ENCODE measurements at places on chromosomes 6 and 20.

DNA sequence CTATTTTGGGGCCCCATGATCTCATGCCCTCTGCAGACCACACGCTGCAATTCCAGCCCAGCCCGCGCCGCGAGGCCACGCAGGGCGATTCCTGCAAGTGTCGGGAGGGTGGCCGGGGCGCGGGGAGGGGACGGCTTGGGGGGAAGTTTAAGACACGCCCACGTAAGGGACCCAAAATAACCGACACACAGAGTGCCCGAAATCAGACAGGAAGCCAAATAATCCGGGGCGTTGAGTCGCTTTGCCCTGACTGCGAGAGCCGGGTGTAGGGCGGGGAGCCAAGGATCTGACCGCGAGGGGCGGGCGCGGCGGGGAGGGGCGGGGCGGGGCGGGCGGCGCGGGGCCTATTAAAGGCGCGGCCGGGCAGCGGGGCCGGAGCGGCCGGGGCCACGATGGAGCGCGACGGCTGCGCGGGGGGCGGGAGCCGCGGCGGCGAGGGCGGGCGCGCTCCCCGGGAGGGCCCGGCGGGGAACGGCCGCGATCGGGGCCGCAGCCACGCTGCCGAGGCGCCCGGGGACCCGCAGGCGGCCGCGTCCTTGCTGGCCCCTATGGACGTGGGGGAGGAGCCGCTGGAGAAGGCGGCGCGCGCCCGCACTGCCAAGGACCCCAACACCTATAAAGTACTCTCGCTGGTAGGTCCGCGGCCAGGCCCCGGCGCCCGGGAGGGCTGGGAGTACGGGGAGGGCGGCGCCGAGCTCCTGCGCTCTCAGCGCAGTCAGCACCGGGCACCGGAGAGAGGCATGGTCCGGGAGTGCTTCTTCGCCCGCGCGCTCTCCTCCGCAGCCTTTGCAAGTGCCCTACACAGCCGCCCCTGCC, at the start of gene ENPP1:
Gene ENPP1 (plus strand): TSS at position 377 of the 816 bp plus-strand sequence. CDS start 16 bp downstream, at position 393.
- peak; percentile 61 for DNase-seq

GRCh38 chr6:80789912-80790570, 683.6 kb downstream of the BCKDHB start:
- DNase-seq = no peak

DNA sequence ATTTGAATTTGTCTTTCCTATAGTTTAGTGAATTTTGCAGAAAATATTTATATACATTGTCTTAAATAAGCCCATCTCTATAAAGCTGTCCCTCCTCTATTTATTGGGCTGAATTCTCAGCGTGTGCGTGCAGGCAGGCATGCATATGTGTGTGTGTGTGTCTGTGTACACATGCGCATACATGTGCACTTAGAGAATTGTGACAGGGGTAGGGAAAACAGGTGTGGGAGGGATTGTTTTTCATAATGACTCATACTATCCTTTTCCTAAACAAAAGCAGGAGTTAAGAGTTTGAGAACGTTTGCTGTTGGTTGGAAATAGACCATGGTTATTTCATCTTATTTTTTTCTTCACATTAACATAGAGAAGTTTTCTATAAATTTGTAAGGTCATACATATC, 43.4 kb upstream of the FABP7 start:
- DNase-seq = no peak

DNA sequence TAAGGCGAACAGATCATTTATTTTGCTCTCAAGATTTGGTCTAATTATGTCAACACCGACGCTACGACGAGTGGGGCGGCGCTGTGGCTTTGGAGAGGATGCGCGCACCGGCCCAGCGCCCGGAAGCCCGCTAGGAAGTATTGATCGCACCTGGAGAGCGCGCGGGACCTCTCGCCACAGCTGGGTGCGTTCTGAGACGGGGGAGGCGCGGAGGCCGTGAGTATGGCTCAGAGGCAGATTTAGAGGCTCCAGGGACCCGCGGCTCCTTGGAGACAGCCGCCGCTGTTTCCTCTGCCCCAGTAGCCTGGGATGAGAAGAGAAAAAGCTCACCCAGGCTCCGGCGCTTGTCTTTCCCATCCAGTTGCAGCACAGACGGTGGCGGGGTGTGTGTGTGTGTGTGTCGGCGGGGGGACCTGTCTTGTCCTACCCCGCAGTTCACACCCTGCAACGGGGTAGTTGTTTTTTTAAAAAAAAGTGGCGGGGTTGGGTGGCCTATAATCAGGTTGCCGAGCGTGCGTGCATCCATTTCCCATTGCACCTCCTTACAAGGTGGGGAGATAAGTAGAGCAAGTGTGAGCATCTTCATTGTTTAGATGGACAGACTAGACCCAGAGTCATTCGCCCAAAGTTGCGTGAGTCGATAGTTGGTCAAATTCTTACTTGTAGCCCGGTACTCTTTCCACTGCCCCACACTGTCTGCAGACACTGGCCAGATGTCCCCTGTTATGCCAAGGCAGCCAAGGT, 11.2 kb downstream of the TFAP2D start:
- no peak for DNase-seq

GRCh38 chr20:56469077-56469449, 636 bp downstream of the RTF2 start:
- no peak for DNase-seq

- no peak for DNase-seq
Observed at GRCh38 chr6:78093906-78094305, 441.1 kb downstream of the MEI4 start.

DNA sequence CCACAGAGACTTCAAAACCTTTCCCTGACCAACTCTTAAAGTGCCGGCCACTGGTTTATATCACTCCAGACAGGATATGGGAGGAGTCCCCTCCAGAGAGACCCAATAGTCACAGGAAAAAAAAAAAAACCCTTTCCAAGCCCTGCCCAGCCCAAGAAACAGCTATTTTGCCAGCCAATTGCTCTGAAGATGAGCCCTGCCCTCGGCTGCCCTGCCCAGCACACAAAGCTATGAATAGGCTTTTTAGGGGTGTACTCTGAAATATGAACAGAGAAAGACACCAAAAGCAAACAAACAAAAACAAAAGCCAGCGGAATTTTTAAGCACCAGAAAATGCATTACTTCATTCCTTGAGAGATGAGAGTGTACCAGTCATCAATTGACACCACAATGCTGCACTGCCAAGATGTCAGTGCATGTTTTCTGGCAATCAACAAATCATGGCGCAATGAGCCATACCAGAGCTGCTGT, 275.1 kb downstream of the C6orf118 start:
- DNase-seq = no peak

- DNase-seq = no peak
Observed at GRCh38 chr20:2253256-2253655, 42.5 kb upstream of the TGM3 start.

- no peak for DNase-seq
Observed at GRCh38 chr20:35635652-35636051, 20.0 kb downstream of the SPAG4 start.

GRCh38 chr6:6968357-6968730, 139.4 kb upstream of the RREB1 start:
- DNase-seq = no peak

DNA sequence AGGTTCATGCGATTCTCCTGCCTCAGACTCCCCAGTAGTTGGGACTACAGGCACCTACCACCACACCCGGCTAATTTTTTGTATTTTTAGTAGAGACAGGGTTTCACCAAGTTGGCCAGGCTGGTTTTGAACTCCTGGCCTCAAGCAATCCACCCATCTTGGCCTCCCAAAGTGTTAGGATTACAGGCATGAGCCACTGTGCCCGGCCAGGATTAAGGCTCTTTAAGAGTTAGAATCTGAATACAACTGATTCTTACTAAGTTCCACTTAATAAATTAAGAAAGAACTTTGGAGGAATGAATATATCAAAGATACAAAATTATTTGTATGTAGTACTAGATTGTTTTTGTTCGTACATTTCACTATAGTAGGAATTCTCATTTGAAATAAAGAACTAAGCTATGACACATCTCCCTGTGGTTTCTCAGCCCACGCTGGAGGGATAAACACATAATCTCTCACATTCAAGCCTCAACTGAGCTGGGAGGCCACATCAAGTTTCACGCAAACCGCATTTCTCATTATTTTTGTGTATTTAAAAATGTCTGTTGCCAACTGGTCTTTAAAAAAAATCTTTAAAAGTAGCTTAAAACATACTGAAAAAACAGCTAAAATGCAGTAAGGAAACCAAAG, 34.2 kb downstream of the DTNBP1 start:
- DNase-seq = no peak

- DNase-seq = no peak
Observed at GRCh38 chr6:142155895-142156757, 9.1 kb downstream of the VTA1 start.

- DNase-seq = no peak
Observed at GRCh38 chr6:69994251-69994650, 127.9 kb downstream of the COL19A1 start.

- DNase-seq = no peak
Observed at GRCh38 chr20:51800872-51801121, 1.5 kb downstream of the SALL4 start.

GRCh38 chr6:106182455-106182854, 96.3 kb downstream of the PRDM1 start:
- no peak for DNase-seq

GRCh38 chr6:45052325-45052724, 275.8 kb upstream of the RUNX2 start:
- no peak for DNase-seq

DNA sequence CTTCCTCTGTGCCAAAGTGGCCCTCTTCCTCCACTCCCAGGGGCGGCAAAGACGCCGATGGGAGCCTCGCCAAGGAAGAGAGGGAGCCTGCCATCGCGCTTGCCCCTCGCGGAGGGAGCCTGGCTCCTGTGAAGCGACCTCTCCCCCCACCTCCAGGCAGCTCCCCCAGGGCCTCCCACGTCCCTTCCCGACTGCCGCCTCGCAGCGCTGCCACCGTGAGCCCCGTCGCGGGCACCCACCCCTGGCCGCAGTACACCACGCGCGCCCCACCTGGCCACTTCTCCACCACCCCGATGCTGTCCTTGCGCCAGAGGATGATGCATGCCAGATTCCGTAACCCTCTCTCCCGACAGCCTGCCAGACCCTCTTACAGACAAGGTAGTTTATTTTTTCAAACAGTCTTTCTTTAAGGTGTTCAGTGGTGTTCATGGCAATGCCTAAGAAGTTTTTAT, 64.9 kb downstream of the FNDC1 start:
- no peak for DNase-seq

All from neural crest cell (in vitro differentiated cells).